Sigmoid colon (tissue), 7 donors: ENCODE measurements at places on chromosomes 13 and 19. TPM values are rescaled to one million over a fixed set of nuclear protein-coding genes. Genes with fewer than 3 reads are reported as not detected.

DNA sequence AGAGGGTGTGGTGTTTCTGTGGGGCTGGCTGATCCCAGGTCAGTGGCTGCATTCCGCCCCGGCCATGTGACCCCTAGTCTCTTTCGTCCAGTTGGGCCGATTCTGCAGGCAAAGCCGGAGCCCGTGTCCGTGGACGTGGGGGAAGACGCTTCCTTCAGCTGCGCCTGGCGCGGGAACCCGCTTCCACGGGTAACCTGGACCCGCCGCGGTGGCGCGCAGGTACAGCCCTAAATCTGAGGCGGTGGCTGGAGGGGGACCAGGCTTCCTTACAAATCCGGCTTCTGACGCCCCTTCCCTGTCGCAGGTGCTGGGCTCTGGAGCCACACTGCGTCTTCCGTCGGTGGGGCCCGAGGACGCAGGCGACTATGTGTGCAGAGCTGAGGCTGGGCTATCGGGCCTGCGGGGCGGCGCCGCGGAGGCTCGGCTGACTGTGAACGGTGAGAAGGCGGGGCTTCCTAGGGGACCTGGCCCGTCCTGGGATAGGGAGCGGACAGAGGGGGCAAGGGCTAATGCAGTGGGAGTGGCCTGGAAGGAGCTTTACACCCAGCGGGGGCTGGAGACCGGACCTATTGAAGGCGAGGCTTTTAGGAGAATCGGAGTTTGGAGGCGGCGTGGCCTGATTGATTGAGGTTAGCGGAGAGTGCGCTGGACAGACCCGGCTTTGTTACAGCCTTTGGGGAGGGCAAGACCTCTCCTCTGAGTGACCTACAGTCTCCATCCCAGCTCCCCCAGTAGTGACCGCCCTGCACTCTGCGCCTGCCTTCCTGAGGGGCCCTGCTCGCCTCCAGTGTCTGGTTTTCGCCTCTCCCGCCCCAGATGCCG lies 4.3 kb downstream of the KIRREL2 start:
- no peak for DNase-seq

DNA sequence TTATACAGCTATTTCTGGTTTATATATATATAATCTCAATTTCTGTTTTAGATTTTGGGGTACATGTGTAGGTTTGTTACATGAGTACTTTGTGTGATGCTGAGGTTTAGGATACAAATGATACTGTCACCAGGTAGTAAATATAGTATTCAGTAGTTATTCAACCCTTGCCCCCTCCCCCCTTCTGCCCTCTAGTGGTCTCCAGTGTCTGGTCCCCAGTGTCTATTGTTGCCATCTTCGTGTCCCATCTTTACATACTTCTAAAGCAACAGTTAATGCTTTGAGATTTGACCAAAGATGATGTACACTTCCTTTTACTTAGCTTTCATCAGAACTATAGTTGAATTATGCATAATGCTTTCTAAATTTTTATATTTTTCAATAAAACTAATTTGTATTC lies 1623.4 kb upstream of the PRR20A start:
- DNase-seq: no peak

GRCh38 chr13:77522444-77522843 lies 13.1 kb upstream of the SCEL start:
- DNase-seq: no peak

Gene OR10H4
- not detected for total RNA-seq
